ENCODE measurements at places on chromosomes 3 and 15. TPM values are rescaled to one million over a fixed set of nuclear protein-coding genes. Genes with fewer than 3 reads are reported as not detected.

DNA sequence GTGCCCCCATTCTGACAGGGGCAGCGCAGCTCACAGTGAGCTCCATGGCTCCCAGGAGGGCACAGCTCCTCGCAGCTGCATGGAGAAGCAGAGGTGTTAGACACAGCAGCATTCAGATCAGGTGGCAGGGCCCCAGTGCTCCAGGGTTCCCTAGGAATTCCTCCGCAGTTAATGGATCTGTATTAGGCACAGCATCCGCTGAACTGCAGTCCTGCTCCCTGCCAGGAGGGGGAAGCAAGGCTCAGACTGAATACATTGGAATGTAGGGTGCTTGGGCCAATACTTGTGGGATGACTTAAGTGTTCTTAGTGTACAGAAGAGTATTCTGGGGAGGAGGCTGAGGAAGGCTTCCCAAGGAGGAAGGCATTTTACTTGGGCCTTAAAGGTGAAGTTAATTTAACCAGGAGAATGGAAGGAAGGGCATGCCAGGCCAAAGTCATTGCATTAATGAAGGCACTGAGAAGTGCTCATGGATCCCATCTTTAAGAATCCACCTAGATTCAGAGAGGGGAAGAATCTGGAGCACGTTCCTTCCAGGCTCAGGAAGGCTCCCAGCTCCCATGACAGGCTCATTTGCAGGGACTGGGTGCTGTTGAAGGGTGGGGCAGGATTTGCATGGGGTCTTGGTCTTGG is 111.6 kb downstream of the RAB11A start:
- peaks cover 27% of the 10 kb centered on the region for H3K27me3 ChIP-seq
- no peak overlapping the region for H3K27ac ChIP-seq
- DNase-seq, result peak; percentile 81
- no peak overlapping the region for H3K4me3 ChIP-seq
- no peaks in the 10 kb centered on the region for H3K36me3 ChIP-seq

DNA sequence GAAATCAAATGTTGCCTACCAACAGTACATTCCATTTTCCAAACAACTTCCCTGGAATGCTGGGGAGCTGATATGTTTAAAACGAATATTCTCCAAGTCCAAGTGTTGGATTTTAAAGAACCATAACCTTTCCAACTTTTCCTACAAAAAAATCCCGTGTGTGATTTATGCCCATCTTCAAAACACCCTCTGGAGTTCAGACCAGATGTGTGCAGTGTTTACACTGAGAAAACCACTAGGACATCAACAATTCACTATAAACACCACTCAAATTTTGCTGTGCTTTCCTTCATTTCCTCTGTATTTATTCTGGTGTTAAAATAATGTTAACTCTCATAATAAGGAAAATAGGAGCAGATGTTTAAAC is 2.4 kb downstream of the VGLL4 start:
- peak overlapping the region; percentile 89 for H3K27ac ChIP-seq
- DNase-seq, result no peak
- no peaks in the 10 kb centered on the region for H3K36me3 ChIP-seq
- peaks cover 33% of the 10 kb centered on the region for H3K4me1 ChIP-seq
- no peaks in the 10 kb centered on the region for H3K27me3 ChIP-seq

GRCh38 chr3:154510780-154511179 is 80.8 kb upstream of the GPR149 start:
- no peaks in the 10 kb centered on the region for H3K4me1 ChIP-seq
- H3K27me3 ChIP-seq, result no peaks in the 10 kb centered on the region
- DNase-seq, result no peak

GRCh38 chr15:98549741-98550140 is 98.6 kb upstream of the IGF1R start:
- H3K27ac ChIP-seq, result no peak overlapping the region
- no peaks in the 10 kb centered on the region for H3K36me3 ChIP-seq
- no peak overlapping the region for H3K4me3 ChIP-seq
- no peak for DNase-seq
- H3K27me3 ChIP-seq, result peaks cover 46% of the 10 kb centered on the region

DNA sequence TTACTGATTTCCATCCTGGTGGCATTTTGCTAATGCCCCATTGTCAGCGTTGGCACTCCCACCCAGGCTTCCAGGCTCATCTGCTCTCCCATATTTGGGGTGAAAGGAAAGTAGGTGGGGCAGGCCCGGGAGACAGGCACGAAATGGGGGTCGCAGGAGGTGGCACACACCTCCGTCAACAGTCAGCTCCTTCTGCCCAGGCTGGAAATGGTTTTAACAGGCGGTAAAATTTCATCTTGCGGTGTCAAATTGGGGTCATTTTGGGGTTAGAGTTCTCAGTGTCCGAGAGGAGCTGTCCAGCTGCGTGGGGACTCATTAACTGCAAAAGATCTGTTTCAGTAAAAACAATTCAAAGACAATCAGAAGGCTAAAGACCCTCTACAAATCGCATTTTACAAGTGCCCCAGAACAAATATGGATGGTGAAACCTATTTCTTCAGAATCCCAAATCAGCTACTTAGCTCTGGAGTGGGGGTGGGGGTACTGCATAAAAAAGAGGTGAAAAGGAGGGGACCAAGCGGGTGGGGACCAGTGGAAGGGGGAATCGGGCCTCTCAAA is 4.2 kb upstream of the MEIS2 start:
- H3K36me3 ChIP-seq, result no peaks in the 10 kb centered on the region
- no peak for DNase-seq
- peaks cover 70% of the 10 kb centered on the region for H3K27me3 ChIP-seq
- H3K27ac ChIP-seq, result peak overlapping the region; percentile 23
- no peaks in the 10 kb centered on the region for H3K4me1 ChIP-seq
- no peak overlapping the region for H3K4me3 ChIP-seq

- H3K27ac ChIP-seq, result no peak overlapping the region
- H3K4me1 ChIP-seq, result peaks cover 8% of the 10 kb centered on the region
- H3K36me3 ChIP-seq, result no peaks in the 10 kb centered on the region
- no peak overlapping the region for H3K4me3 ChIP-seq
- no peak for DNase-seq
Observed at GRCh38 chr3:188058569-188059184, 95.3 kb upstream of the LPP start.

GRCh38 chr3:5616873-5617272 is 429.4 kb downstream of the EDEM1 start:
- no peak overlapping the region for H3K4me3 ChIP-seq
- no peak overlapping the region for H3K27ac ChIP-seq
- no peaks in the 10 kb centered on the region for H3K4me1 ChIP-seq

DNA sequence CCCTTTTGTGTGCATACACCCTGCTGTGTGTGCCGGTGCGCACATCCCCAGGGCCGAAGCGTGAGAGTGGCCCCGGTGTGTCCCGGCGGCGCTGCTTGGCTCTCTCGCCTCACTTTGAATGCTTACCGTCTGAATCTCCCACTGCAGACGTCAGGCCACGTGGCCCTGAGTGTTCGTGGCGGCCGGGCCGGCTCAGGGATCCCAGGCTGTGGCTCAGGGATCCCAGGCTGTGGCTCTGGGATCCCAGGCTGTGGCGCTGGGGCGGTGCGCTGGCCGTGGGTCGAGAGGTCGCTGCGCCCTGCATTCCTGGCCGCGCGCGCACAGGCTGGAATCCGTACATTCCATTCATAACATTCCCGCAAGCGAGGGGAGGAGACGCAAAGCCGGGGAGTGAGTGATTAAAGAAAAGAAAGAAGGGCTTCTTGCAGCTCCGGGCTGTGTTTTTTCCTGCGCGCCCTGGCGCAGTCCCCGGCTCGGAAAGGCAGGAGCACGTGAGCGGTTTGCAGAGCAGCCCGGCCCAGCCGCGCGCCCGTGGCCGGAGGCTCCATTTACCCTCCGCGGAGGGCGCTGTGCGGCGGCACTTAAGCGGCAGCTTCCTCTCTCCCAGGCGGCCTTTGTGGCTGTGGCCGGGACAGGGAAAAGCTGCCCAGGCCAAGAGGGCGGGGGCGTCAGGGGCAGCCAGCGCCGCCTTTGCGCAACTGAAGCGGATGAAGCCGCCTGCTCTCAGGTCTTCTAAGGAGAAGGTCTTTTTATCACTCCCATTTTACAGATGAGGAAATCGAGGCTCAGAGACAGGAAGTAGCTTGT is 87.0 kb upstream of the ALDH1L1 start:
- no peaks in the 10 kb centered on the region for H3K27me3 ChIP-seq
- H3K4me3 ChIP-seq, result no peak overlapping the region
- peaks cover 14% of the 10 kb centered on the region for H3K4me1 ChIP-seq
- peak; percentile 88 for DNase-seq
- H3K27ac ChIP-seq, result peak overlapping the region; percentile 82

The CX3CR1 gene
- total RNA-seq, result 0.70 TPM

The CAMP gene
- not detected for total RNA-seq

The PLCH1 gene
- 5.8 TPM for total RNA-seq

The DUOXA2 gene
- total RNA-seq, result 24.6 TPM

Data from hepatocyte (in vitro differentiated cells).